Amniotic stem cell (primary cell): ENCODE measurements at places on chromosomes 5 and 9.

GRCh38 chr5:140926443-140927227, 536 bp downstream of the PCDHAC1 start:
- DNase-seq = no peak

DNA sequence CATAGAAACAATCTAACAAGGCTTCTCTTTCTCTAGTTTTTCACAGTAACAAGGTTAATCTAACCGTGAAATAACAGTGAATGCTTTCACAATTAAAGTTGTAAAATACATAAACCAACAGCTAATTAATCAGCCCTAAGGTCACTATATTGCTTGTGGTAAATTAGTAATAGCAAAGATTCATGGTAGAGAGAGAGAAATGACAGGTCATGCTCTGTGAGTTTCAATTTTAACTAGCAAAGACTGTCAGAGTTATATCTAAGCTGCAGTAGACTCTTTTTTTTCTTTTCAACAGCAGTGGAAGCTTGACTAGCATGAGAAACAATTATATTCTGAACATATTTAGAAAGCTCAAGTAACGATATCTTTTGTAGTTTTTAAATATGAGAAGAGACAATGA, 1068.0 kb downstream of the MAT2B start:
- no peak for DNase-seq

DNA sequence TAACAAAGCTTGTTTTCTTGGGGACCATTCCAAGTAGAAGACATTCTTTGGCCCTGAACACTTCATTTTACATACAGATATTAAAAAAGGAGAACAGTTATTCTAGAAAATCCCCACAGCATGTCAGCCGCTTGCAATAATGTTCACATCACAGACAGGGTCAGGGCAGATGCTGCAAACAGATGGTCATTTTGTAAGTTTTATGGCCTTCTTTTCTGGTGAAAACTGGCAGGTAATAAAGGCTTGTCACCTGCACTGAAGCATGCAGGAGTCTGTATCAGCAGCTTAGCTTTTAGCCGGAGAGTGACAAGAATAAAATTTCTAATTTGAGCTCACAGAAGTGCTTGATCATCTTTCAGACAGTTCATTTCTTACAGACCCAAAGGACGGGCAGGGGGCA, 220.9 kb upstream of the DAP start:
- DNase-seq = no peak

- no peak for DNase-seq
Observed at GRCh38 chr5:93599001-93599379, 16.0 kb downstream of the NR2F1 start.

GRCh38 chr5:53827211-53827651, 266.8 kb downstream of the NDUFS4 start:
- DNase-seq = no peak

DNA sequence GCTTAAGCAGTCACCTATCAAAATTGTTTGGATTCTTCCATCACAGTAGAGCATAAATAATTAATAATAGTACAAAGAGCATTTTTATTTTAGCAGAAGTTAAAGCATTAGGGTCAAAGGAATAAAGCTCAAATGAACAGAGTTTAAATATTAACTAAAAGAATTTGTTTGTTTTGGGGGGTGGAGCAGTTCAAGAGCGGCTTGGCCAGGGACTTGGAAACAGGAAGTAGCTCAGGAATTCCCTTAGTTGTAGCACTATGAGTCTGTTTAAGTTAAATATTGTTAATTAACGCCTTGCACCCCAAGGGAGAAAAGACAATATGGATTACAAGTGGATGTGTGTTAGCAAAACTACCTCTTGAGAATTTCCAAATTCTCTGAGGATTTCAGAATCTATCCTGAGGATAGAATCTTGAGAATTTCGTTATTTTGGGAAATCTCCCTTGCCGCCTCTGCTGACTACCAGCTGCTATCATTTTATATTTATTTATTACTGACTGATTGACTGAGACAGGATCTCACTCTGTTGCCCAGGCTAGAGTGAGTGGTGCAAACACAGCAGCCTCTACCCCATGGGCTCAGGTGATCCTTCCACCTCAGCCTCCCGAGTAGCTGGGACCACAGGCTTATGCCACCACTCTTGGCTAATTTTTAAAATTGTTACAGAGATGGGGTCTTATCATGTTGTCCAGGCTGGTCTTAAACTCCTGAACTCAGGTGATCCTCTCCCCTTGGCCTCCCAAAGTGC, 96.7 kb upstream of the CHD1 start:
- no peak for DNase-seq

GRCh38 chr5:40841068-40841805, at the start of gene CARD6:
TSS of gene CARD6 (plus strand) at chr5:40841367. CDS start at chr5:40841383, 16 bp downstream.
- DNase-seq = no peak

- DNase-seq = no peak
Observed at GRCh38 chr9:35951736-35952135, 6.2 kb downstream of the OR2S2 start.

DNA sequence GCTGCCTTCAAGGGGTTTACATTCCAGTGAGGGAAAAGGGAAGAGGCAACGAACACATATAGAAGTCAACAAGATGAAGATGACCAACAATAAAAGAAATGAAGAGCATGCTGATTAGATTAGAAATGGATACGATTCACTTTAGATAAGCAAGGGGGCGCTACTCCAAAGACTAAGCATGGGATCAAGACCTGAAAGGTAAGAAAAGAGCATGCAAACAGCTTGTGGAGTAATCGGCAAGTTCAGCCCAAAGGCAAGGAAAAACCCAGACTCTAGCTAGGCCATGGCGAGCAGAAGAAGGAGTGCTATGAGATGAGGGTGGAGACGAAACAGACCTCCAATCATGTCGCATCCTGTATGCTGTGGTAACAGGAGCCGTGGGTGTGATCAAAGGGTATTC, 124.4 kb downstream of the FANCC start:
- no peak for DNase-seq

DNA sequence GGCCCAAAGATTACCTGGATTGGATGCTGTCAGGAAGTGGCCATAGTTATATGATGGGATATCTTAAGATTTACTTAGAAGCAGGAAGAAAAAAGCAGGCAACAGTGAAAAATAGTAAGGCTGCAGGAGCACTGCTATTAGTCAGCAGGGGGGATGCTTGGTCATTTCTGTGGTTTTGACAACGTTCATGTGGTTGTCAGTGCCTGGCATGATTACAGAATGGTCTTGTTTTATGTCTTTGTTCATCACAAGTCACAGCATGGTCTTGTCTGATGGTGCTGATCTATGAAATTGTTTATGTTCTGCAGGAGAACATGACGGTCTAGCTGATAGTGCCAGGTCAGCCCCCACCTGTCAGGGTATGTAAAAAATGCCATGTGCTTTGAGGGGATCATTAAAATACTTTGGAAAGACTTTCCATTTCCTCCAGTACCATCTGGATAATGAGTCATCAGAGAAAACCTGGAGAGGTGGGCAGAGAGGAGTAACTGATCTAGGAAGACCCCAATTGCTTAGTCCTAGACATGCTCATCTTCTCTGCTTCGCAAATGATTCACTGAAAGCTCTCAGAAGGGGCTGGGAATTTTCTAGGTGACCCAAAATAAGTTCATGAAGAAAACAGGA, 48.5 kb downstream of the PLGRKT start:
- DNase-seq = peak; percentile 20

GRCh38 chr5:61651195-61651594, 319.1 kb downstream of the ZSWIM6 start:
- DNase-seq = no peak
